Skin of body (tissue), 3 donors: ENCODE measurements at places on chromosomes 13 and 19. TPM values are rescaled to one million over a fixed set of nuclear protein-coding genes. Genes with fewer than 3 reads are reported as not detected.
A peak's percentile ranks its signal among the peaks of the same experiment; 100 is the strongest.

The DHDH gene
- total RNA-seq: not detected

DNA sequence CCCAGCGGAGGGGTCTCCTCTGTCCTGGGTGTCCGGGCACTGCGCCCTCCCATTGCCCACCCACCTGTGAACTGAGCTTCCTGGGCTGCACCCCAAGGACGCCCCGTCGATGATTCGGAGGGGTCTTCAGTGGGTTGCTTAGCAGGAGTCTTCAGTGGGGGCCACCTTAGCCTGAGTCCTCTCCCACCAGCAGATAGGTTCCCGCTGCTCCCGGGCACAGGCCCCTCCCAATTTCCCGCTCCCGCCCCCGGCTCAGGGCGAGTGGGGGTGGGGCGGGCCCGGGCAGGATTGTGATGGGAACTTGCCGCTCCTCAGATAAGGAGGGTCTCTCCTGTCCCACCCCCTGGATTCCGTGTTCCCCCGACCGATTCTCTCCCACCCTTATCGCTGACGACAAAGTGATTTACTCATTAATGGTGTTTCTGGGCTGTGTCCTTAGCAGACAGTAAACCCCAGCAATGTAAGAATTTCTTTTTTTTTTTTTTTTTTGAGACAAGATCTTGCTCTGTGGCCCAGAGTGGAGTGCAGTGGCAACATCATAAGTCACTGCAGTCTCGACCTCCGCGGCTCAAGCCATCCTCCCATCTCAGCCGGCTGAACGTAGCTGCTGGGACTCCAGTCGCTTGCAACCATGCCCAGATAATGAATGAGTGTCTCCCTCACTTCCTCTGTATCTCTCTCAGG, 655 bp upstream of the S1PR5 start:
- DNase-seq: no peak

- DNase-seq: peak; percentile 98
Observed at GRCh38 chr19:39532233-39533002, at the start of gene EID2B. EID2B (minus strand) TSS chr19:39532852; CDS start chr19:39532802, 50 bp downstream.

The KLK3 gene
- not detected for total RNA-seq

DNA sequence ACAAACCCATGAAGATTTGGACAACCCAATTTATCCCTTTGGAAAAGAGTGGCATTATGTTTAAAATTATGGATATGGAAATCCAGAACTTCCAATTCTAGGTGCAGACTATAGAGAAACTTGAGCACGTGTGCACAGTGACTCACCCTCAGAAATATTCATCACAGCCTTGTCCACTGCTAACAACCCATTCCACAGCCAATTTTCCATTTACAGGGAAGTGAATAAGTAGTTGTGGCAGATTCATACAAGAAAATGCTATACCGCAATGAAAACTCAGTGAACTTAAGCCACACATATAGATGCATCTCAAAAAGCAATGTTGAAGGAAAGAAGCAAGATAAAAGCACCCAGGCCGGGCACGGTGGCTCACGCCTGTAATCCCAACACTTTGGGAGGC, 133.3 kb downstream of the USP12 start:
- DNase-seq: no peak

The CABP5 gene
- not detected for total RNA-seq
